Psoas muscle (tissue), 8 donors: ENCODE measurements at places on chromosomes 1 and 21. TPM values are rescaled to one million over a fixed set of nuclear protein-coding genes. Genes with fewer than 3 reads are reported as not detected.

NENF gene
- 64.2 TPM for total RNA-seq

KRTAP20-2 gene
- not detected for total RNA-seq

C4BPA gene
- not detected for total RNA-seq

KRTAP11-1 gene
- total RNA-seq = not detected

CAPN9 gene
- total RNA-seq = not detected

CELA3A gene
- not detected for total RNA-seq

HCN3 gene
- total RNA-seq = not detected

RIMS3 gene
- 0.42 TPM for total RNA-seq

GBP6 gene
- not detected for total RNA-seq

HES3 gene
- total RNA-seq = not detected

ARHGEF16 gene
- 0.29 TPM for total RNA-seq

GIPC2 gene
- total RNA-seq = 1.3 TPM

LMX1A gene
- not detected for total RNA-seq

FALEC gene
- total RNA-seq = not detected

OR6N1 gene
- not detected for total RNA-seq

GPR3 gene
- 0.42 TPM for total RNA-seq

ZMYND12 gene
- total RNA-seq = 2.7 TPM

GSTM5 gene
- 0.61 TPM for total RNA-seq

GPR25 gene
- total RNA-seq = not detected

FAM72C gene
- not detected for total RNA-seq

RGS7 gene
- not detected for total RNA-seq

HSPA6 gene
- 0.49 TPM for total RNA-seq
